HFFc6 (cell line): ENCODE measurements at places on chromosomes 11 and 22.

GRCh38 chr11:74766905-74767304 lies 18.3 kb downstream of the RNF169 start:
- DNase-seq = no peak

GRCh38 chr11:393219-394033 lies 583 bp upstream of the PKP3 start:
- DNase-seq = peak; percentile 81

- DNase-seq = no peak
Measured at GRCh38 chr11:16958833-16959232, 55.4 kb downstream of the PLEKHA7 start.

DNA sequence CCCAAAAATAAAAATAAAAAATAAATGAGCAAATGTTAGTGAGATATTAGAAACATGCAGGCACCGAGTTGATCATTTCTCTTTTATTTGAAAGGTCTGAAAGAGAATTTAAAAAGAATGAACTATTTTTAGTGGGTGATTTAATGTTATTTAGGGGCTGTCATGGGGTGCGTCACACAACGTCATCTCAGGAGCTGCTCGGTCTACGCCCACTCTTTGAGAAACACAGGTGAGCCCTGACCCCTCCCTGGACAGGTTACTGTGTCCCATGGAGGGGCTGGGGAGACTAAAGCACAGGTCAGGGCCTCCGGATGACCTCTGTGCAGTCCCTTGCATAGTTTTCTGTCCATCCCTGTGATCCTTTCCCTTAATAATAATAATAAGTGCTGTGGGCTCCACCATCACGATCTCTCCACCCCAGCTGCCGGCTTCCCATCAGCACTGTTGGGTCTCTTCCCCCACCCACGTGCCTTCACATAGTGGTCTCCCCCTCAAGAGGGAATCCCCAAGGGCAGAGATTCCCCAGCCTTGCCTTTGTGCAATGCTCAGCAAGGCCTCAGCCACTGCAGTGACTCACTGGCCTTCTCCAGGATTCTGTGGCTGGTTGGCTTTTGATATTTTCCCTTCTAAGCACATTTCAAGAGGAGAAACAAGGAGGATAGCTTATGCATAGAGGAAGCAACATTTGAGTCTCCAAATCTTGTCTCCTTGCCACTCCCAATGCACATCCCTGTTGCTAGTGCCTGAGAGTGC lies 159.9 kb downstream of the TTC17 start:
- peak; percentile 27 for DNase-seq

- no peak for DNase-seq
Measured at GRCh38 chr22:48742556-48743343, 1084.9 kb downstream of the BRD1 start.

DNA sequence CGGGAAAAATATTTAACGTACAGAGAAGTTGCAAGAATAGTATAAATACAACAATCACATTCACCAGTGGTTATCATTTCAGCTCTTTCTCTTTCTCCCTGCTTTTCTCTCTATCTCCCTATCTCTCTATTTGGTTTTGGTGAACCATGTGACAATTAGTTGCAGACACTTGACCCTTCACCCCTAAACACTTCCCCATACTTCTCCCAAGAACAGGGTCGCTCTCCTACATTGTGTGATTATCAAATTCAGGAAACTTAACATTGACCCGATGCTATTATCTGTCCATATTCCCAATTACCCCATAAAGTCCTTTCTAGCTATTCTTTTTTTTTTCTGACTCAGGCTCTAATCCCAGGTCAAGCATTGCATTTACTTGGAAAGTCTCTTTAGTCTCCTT lies 4.8 kb upstream of the CYB5R3 start:
- no peak for DNase-seq

GRCh38 chr11:17406818-17407149 lies 18.3 kb upstream of the KCNJ11 start:
- no peak for DNase-seq

DNA sequence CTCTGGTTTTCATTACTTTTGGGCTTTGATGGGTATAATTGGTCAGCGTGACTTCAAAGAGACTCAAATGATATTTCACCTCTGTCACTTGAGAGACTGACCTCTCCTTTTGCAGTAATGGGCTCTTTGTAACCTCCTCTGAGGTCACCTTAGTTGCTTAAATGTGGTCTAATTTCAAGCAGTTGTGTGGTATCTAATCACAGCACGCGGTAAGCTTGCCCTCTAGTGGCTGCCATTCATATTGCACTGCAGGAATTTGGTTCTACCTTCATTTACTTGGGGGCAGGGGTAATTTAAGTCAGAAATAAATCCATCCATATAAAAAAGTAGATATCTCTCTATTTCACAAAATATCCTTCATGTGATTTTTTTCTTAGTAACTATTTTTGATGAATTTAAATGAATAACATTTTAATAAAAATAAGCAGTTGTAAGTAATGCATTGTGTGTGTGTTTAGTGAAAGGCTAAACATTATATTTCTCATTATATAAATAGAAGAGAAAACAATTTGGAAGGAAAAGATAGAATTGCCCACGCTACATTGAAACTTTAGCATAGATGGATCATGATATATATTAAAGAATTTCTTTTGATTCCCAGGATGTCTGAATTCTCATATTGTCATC lies 55.0 kb upstream of the ANO3 start:
- DNase-seq = peak; percentile 33

- DNase-seq = no peak
Measured at GRCh38 chr22:46050916-46051614, 74.1 kb upstream of the WNT7B start.

DNA sequence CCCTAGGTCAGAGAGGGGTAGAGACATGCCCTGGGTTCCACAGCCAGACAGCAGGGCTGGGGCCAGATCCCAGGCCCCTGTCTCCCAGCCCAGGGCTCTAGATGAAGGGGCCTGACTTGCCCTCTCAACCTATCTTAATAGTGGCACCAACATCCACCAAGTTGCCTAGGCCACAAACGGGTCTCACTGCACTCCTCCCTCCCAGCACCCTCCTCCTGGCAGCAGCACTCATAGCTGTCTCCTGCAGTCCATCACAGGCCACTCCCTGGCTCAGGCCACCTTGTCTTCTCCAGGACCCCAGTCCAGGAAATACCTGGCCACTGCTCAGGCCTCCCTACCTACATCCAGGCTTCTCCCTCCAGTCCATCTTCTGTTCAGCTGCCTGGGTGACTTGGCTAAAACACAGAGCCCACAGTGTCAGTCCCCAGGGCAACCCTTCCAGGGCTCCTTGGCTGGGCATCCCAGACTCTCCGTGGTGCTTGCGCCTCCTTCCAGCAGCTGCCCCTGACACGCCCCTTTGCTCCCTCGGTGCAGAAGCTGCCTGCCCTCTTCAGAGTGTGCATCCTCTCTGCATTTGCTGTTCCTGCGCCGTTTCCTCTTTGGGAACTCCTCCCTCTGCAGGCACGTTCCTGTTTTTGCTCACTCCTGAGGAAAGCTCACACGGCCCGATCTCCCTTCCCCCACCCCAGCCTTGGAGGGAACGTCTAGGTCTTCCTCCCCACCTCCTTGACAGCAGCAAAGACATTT lies 40.5 kb downstream of the LRRC32 start:
- peak; percentile 7 for DNase-seq

DNA sequence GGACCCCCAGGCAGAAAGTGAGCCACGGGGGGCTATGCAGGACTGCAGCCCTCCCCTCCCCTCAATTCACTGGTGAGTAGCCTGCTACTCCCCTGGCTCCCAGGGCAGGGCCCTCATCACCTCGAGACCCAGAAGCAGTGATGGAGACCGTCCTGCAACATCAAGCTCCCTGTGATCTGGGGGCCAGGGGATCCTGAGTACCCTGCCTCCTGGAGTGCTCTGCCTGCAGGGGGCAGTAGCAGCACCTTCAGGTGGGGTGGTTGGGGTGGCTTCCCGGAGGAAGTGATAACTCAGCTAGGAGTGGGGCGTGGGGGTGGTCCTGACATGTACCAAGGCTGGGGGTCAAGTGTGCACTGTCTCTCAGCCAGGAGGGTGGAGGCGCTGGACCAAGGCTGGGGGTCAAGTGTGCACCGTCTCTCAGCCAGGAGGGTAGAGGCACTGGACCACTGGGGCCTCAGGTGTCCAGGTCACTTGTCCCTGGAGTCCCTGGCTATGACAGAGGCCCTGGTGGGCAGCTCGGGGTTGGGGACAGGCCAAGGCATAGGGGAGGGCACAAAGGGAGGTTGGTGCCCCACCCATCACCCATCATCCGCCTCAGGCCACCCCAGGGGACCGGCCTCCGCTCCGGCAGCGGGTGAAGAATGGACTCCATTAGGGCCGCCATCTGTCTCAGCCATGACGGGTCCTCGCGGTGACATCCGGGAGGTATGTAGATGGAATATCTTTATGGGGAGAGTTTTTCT lies 9.4 kb downstream of the RTN4R start:
- no peak for DNase-seq

GRCh38 chr22:40716116-40716515 lies 36.8 kb downstream of the MCHR1 start:
- DNase-seq = peak; percentile 35

DNA sequence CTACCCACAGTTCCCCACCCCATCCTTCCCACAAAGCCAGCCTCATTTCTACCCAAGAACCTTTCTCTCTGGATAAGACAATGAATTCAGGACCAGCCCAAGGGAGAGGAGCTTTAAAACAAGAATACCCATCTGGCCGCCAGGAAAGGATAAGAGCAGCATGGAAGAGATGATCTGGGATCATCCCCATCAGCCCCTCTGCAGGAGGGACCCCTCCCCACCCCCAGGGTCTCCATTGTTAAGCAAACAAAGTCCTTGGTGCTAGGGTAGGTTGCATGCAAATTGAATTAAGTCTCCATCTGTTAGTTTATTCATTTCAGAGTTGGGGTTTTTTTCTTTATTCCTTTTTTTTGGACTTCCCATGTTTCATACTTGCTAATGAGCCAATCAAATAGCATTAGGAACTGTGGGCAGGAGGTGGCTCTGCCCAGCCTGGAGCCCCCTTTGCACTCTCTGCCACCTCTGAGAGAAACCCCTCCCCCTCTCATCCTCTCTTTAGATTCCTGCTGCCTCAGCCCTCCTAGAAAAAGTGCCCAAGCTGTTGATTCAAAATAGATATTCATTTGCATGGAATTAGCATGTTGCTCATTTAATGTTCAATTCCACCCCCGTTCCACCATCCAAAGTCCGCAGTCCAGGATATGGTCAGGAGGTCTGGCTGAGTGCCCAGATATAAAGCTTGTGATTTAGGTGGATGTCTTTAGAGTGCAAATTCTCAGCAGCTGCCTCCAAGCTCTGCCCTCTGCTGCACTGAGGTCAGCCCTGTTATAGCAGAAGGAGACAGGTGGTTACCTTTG lies 138.5 kb upstream of the NCAM1 start:
- DNase-seq = no peak

DNA sequence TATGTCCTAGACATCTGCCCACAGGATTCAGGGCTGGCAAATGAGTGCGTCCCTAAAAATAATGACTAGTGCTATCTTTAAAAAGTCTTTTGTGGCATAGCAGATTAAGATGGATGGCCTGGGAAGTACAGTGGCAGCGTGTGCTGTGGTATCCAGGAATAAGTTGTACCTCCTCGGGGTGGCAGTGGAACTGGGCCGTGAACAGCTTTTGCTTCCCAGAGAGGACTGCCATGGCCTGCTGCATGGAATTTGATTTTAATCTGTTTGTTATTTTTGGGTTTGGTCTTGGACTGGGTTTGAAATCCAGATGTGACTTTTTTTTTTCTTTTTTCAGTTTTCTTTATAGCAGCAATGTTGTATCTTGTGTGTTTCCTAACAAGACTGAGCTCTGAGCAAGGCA lies 71.3 kb upstream of the PARVG start:
- no peak for DNase-seq

GRCh38 chr11:128374026-128374425 lies 213.3 kb downstream of the ETS1 start:
- no peak for DNase-seq

- DNase-seq = no peak
Measured at GRCh38 chr22:46953968-46954765, 191.7 kb downstream of the TBC1D22A start.

GRCh38 chr11:6667733-6668374 lies 12.2 kb upstream of the DCHS1 start:
- peak; percentile 47 for DNase-seq

DNA sequence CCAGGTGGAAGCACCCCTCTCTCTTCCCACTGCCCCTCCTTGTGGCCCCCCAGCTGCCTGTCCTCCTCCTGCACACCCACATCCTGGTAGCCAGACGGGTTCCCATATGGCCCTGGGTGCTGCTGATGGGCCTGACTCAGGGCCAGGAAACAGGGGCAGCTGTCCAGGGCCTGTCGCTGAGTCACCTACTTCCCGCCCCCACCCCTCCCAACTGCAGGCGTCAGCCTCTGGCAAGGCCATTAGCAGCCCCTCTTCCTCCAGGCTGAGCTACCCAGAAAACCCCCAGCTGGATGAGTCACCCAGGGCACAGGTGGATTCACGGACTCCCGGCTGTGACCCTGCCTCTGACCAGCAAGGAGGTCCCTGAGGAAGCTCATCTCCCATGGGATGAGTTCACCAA lies 6.9 kb upstream of the GAL start:
- peak; percentile 58 for DNase-seq

- DNase-seq = no peak
Measured at GRCh38 chr11:2437516-2437915, 6.8 kb downstream of the TRPM5 start.

DNA sequence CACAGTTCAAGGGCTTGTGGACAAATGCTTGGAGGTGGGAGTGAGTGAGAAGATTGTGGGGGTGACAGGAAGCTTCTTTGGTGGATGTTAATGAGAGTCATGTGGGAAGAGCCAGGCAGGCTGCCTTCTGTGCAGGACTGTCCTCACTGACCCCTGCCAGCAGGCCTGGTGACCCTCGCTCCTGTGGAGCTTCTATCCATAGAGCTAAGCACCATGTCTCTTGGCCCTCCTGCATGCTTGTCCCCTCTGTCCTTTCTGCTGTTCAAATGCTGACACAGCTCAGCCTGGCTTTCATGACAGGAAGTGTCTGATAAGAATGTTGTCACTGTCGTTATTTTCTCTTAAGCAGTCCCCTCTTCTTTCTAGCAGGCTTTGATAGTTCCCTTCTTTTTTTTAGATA lies 37.6 kb downstream of the NAT10 start:
- DNase-seq = no peak

GRCh38 chr11:23023319-23023718 lies 163.0 kb upstream of the CCDC179 start:
- DNase-seq = no peak

DNA sequence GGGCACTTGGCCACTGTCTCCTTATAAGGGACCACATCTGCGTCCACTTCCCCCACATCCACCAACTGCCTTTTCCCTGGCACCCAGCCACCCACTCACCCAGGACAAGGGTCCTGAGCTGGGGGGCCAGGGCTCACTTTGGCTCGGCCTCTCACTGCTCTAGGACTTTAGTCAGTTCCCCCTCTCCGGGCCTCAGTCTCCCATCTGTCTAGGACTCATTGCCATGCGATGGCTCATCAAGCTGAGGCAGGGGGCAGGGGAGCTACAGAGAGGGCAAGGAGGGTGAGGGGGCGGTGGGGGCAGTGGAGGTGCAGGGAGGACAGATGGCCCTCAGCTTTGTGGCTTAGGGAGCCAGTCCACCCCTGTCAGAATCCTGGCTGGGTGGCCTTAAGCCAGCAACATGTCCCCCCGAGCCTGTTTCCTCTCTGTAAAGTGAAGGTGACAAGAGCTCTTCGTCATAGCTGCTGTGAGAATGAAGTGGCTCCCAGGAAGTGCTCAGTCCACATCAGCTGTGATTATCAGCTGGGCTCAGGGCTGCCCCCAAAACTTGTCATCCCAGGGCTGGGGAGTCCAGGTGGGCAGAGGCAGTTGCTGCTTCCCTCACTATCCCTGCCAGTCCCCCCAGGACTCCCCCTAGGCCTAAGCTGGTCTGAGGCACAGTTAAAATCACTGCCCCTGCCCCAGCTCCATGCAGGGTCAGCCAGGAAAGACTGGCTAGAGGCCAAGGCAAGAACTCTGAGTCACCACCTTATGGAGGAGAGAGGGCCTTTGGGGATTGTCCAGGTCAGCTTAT lies 14.9 kb downstream of the RAC2 start:
- peak; percentile 76 for DNase-seq
